ENCODE measurements at places on chromosomes 1 and 21.

- no peak for DNase-seq
Observed at GRCh38 chr1:167357305-167357704, 136.6 kb downstream of the POU2F1 start.

- DNase-seq, result no peak
Observed at GRCh38 chr1:59892841-59893811, 33.4 kb downstream of the CYP2J2 start.

DNA sequence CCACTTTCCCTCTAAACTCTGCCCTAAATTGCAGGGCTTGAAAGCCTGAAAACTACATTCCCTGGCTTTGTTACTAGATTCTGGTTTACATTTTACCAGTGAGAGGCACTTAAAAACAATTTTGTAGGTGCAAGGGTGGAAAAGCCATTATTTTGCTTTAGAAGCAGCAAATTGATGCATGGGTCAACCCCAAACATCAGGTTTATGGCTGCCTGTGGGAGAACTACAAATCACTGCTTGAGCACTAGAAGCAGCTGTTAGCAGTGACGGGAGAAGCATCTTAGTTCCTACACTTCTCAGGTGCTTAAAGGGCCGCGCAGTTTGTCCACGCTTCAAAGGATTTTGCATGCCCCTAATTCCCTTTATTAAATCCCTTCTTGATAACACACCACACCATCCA lies 417.2 kb downstream of the PCP4 start:
- no peak for DNase-seq

GRCh38 chr21:34800797-34801518 lies 132.2 kb downstream of the CLIC6 start:
- peak; percentile 68 for DNase-seq

DNA sequence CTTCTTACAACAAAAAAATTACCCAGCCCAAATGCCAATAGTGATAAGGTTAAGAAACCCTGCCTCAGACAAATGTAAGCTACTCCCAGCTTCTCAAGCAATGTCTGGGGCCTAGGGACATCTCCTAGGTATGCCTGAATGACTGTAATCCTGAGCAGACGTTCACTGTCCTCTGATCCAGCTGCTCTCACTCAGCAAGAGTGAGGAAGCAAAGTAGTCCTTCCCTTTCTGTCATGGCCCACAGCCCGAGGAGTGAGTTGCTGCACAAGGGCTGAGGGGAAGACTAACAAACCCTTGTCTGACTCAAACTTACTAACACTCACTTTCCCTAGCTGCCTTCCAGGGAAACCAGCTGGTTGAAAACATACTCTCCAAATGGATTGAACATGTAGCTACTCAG lies 124.9 kb upstream of the TNFSF4 start:
- DNase-seq, result peak; percentile 59

DNA sequence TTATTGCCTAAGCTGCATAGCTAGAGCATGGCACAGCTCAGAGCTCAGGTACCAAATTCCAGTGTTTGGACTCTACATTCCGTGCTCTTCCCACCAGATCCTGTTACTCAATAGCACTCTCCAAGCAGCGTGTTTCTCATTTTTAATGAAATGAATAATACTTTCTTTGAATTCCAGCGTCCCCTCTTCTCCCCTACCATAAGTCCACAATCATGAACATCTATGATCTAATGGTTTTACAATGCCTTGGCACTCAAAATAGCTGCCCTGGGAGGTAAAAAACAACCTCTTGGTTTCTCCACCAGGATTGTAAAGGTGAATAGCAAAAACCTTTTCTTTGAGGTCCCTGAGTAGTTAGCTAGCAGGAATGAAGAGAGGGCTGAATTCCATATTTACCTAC lies 480.0 kb upstream of the PKN2 start:
- no peak for DNase-seq

DNA sequence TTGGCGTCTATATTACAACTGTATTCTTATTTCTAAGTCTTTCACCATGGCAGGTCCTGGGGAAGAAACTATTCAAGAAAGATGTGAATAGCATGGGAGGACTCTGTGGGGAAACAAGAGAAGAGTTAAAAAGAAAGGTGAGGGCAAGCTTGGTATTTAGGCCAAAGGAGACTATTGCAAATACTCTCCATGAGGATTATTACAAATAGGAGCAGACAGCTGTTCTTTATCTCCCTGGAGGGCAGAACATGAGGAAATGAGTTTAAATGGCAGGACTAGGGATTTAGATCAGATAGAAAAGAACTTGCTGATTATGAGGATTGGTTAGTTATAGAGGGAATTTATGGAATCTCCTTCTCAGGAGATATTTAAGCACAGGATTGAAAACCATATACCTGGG lies 186.8 kb downstream of the CDC7 start:
- DNase-seq, result no peak

GRCh38 chr21:16102113-16102512 lies 372.3 kb downstream of the USP25 start:
- peak; percentile 15 for DNase-seq

Measured in fibroblast of skin of back (primary cell).